Stimulated activated CD8-positive, alpha-beta memory T cell treated with anti-CD3 and anti-CD28 coated beads, Interleukin-2, amount 100 ng/mL, for 1 hour (primary cell): ENCODE measurements at places on chromosomes 7 and 10.

DNA sequence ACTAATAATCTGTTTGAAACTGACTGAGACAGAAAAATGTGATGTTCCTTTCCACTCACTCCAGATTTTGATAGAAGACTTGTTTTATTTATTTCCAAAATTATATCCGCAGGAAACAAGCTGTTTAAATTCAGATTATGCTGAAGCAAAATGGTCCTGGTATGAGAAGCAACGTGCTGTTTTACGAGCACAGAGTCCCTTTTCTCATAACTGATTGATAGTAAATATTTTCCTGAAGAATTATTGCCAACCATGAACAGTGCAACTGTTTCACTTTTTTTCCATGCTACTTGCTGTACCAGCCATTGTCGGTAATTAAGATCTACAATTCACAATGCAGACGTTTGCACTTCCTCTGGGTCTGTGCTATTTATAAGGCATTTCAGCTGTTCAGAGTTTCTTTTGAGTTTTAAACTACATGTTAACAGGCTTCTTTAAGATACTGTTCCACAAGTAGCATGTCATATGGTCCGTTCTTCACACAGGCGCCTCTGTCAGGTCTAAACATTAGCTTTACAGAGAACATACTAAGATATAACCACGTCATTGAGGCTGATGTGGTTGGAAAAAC is 103.8 kb downstream of the POLL start:
- DNase-seq, result no peak

- DNase-seq, result no peak
These were observed 30.7 kb upstream of the AQP1 start for GRCh38 chr7:30880941-30881340.

- no peak for DNase-seq
These were observed 762.1 kb downstream of the TNS3 start for GRCh38 chr7:46819819-46820218.

- DNase-seq, result no peak
These were observed 109.2 kb downstream of the ZNF248 start for GRCh38 chr10:37748170-37748569.

DNA sequence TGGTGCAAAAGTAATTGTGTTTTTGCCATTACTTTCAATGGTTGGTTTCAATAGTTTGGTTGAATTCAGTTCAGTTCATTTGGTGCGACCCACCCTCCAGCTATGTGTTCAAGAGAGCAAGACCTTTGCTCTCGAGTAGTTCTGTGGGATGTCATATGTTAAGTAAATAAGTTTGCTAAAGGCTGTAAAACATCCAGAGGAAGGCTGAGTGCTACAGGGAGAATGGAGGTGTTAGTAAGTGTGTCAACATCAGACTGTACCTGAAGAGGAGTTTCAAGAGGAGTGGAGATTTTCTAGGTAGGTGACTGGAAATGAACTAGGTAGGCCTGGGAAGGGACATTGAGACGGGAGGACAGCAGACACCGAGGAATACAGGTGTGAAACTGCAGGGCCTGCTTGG is 147.7 kb downstream of the SH2D4B start:
- no peak for DNase-seq

DNA sequence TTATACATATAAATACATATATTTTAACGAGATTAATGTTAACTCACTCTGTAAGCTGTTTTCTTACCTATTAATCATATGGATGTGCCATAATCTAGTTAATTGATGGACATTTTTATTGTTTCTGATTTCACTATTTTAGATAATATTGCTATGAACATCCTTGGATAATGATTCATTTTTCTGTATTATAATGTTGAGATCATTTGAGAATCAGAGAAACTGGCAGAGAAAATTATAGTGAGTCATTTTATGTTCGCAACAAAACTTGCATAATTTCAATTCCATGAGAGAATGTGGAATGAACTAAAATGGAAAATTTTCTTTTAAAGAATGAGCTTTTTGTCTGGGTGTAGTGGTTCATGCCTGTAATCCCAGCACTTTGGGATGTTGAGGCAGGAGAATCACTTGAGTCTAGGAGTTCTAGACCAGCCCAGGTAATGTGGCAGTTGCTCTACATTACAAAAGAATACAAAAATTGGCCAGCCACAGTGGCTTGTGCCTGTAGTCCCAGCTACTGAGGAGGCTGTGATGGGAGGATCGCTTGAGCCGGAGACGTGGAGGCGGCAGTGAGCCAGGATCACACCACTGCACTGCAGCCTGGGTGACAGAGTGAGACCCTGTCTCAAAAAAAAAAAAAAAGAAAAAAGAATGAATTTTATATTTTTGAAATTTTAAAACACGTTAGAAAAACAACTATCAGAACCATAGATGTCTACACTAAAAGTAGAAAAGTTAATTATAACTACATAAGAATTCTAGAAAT is 40.5 kb downstream of the PAPSS2 start:
- no peak for DNase-seq

GRCh38 chr10:124837687-124838086 is 36.1 kb downstream of the ABRAXAS2 start:
- no peak for DNase-seq

DNA sequence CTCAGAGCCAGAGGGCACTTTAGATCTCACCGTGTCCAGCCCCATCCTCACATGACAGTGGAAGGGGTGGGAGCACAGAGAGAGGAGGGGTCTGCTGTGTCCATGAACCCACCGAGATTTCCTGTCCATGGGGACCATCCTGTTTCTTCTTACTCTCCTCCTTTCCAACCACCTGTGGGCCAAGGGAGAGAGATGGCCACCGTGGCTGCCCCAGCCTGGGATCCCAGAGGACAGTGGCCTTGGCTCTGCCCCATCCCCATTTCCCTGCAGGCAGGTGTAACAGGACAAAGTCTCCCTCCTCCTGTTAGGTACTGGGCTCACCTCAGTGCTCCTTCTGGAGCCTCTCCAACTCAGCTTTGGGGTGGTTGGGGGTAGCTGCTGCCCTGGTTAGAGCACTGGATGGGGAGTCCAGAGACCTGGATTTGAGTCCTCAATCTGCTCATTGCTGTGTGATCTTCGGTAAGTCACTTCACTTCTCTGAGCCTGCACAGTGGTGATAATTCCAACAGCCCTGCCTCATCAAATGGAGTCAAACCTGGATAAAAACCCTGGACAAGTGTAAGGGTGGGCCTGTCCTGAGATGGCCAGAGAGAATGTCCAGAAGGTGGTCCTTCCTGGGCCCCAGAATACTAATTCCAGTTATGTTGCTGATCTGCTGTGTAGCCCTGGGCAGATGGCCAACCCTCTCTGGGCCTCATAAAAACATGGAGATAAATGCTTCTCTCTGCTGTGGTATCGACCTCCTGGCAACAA is 17.8 kb upstream of the PCBD1 start:
- DNase-seq, result no peak

GRCh38 chr10:63496561-63496960 is 24.6 kb upstream of the REEP3 start:
- DNase-seq, result no peak

DNA sequence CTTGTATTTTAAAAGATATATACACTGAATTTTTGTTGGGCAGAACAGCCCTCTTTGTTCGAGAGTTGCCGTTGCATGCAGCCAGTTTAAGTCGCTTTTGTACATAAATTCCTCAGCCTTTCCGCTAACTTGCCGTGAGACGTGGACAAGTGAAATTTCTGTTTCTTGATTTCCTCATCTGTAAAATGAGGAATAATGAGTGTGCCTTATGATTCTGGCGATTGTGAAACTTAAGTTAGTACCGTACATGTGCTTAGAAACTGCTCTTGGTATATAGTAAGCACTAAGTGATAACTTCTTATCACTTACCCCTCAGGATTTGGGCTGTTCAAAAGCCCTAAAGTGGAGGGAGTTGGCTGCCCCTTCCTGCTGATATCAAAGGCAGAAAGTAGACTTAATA is 1.4 kb downstream of the CCNJ start:
- no peak for DNase-seq

- DNase-seq, result no peak
These were observed 35.9 kb upstream of the HDAC9 start for GRCh38 chr7:18459484-18460245.

DNA sequence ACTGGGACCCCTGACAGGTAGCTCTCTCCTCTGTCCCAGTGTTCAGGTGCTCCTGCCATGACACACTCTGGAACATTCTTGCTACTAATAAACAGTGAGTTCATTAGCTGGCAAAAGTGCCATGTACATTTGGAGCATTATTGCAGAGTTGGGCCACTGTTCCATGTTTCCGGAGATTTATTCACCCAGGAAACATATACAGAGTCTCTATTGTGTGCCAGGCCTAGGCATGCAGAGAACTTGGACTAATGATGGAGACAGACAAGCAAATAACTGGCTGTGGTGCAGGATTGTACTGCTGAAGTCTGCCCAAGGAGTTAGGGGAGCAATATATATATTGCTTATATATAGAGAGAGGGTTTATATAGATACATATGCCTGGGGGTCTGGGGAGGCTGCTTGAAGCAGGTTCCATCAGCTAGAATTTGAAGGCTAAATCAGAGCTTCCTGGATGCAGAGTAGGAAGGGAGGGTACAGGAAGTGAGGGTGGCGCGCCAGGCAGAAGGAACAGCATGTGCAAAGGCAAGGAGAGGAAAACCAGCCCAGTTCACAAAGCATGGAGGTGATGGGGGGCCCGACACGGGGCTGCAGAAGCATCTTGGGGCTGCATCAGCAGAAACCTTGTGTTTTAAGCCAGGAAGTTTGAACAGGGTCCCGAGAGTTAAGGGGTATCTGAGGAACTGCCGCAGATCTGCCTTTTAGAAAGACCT is 22.7 kb upstream of the EEPD1 start:
- no peak for DNase-seq

DNA sequence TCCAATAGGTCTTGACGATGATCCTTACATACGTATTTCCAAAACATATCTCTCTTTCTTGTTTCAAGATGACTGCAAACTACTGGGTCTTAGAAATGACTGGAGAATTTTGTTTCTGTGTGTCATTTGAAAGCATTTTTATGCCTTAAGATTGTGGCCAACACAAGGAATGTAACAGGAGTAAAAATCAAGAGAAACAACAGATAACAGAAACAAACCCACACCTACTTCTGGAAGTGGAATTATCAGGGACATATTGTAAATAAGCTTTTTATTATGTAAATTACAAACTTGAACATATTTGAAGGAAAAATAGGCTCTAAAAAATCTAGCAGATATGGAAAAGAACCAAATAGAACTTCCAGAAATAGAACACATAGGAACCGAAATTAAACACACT is 195.6 kb downstream of the CYP26A1 start:
- DNase-seq, result no peak

- no peak for DNase-seq
These were observed 136.1 kb downstream of the HERPUD2 start for GRCh38 chr7:35558841-35559240.

GRCh38 chr7:132488634-132489302 is 87.5 kb downstream of the PLXNA4 start:
- DNase-seq, result no peak

GRCh38 chr7:139370301-139370942 is 10.7 kb downstream of the LUC7L2 start:
- no peak for DNase-seq

DNA sequence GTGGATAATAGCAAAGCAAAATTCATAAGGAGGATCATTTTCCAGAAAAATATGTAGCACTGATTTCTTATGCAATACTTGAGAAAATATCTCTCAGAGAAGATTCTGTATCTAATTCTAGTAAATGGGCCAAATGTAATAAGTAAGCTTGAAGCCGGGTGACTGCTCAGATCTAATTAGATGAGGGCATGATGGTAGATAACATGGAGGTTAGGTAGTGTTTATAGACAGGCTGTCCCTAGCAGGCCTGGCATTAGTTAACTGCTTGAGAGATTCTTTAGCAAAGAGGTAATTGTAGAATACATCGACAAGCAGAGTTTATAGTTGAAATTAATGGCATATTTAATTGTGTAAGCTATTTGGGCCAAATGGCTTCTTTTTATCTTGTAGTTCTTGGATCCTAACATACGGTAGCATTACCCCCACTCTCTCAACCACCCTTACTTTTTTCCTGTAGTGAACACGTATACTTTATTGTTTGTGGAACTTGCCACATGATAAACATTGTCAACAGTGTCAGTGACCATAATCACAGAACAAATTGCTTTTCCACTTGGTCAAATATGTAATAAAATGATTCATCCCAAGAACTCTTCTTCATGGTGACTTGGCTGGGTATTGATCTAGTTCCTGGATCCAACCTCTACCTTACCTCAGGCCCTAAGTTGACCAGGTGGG is 343.1 kb downstream of the BBS9 start:
- DNase-seq, result no peak
